HTR-8/SVneo (cell line): ENCODE measurements at places on chromosomes 1 and 21.

- no peak for DNase-seq
Observed at GRCh38 chr1:16209847-16210407, 2.5 kb downstream of the ARHGEF19 start.

- DNase-seq = no peak
Observed at GRCh38 chr1:118979754-118980575, 8.2 kb downstream of the TBX15 start.

GRCh38 chr1:27525296-27526272 lies 35.6 kb upstream of the WASF2 start:
- DNase-seq = peak; percentile 64

- no peak for DNase-seq
Observed at GRCh38 chr1:29973406-29973805, 737.1 kb downstream of the PTPRU start.

- DNase-seq = no peak
Observed at GRCh38 chr1:180343921-180344769, 114.1 kb downstream of the LHX4 start.

DNA sequence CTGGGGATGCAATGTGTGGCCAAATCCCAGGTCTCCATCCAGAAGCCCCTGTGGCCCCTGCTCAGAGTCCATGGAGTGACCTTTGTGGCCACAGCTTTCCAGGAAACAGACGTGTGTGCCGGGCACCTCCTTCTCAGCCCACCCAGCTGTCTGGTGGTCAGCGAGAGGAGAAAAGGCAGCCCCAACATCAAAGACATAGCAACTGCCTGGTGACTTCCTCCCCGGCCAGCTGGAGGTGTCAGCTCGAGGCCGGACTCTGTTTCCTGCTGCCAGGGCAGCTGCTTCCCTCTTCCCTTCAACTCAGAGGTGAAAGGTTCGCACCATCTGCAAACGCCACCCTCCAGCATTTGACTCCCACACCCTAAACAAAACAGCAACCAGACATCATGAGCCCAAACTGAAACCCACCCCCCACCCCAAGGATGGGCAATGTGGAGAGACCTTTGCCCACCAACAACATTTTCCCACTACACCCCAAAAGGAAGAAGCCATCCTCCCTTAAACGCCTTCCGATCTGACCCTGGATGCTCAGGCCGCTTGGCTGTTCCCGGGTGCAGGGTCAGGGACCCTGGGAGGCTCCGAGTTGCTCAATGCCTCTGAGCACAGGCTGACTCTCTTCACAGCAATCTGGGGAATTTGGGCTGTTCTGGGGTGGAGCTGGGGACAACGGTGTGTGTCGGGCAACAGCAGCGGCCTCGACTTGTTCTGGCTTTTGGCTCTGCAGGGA lies 162.3 kb downstream of the PSMG1 start:
- DNase-seq = peak; percentile 67

DNA sequence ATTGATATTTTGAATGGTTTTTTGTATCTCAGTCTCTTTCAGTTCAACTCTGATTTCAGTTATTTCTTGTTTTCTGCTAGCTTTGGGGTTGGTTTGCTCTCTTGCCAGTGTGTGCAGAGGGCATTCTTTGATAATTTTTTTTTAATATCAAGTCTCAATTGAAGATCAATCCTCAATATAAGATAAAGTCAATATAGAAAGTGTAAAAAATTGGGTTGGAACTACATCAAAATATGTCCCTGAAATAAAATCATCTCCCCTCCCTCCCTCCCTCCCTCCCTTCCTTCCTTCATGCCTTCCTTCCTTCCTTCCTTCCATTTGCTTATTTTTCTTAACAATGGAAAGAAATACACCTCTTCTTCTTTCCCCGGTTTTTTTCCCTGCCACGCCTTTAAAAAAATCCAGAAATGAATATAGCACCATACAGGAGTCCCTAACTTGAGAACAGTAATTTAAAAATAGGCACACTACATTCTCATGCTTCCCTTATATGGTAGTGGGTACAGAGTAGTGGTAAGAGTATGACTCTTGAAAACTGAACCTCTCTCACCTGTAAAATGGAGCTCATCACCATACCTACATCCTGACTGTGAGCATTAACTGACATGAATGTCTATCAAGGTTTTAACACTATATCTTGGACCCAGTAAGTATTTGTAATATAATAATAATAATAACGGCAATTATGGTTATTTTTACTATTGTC lies 221.9 kb downstream of the GIPC2 start:
- DNase-seq = no peak

DNA sequence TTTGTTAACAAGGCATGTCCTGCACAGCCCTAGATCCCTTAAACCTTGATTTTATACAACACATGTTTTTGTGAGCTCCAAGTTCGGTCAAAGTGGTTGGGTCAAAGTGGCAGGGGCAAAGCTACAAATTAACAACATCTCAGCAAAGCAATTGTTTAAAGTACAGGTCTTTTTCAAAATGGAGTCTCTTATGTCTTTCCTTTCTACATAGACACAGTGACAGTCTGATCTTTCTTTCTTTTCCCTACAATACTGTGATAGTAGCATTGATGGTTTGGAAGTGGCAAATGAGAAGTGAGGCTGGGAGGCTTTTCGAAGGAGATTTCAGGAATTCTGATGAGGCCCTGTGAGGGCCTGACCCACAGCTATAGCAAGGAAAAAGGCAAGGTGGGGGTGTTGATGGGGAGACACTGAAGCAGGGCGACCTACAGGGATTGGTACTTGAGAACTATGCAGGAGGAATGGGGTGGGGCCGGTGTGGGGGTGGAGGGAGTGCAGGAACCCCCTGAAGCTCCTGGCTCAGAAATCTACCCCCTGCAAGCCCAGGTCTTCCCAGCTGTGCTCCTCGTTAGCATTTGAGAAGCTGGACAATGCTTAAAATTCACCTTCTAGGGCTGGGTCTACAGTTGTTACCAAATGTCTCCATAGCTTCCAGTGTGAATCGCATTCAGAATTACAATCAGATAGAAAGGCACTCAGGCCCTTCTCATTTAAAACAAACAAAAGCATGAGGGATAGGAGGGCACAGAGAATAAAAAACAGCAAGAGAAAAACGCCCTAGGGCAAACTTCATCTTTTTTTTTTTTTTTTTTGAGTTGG lies 102.6 kb upstream of the PPM1J start:
- no peak for DNase-seq

GRCh38 chr1:1233567-1233892 lies 1.5 kb downstream of the B3GALT6 start:
- no peak for DNase-seq

DNA sequence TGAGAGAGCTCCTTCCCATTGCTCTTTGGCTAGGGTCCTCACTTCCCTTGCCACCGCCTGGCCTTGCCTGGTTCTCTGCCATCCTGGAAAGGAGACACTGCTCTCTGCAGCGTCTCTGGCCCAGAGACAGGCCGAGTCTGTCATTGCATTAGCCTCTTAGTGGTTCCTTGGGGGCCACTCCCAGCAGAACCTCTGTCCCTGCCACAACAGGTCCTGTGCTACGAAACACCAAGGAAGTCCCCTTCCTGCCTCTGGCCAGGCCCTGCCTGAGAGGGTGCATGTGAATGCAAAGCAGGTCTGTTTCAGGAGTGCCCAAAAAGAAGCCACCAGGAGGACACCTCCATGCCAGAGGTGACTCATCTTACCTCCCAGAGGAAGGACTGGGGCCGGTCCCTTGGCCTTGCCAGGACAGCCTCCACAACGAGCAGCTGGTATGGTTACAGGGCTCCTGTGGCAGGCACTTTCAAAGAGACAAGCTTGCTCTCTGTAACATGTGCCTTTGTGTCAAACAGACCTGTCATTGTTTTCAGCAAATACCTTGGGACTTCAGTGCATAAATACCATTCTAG lies 59.6 kb downstream of the VPS26C start:
- no peak for DNase-seq

DNA sequence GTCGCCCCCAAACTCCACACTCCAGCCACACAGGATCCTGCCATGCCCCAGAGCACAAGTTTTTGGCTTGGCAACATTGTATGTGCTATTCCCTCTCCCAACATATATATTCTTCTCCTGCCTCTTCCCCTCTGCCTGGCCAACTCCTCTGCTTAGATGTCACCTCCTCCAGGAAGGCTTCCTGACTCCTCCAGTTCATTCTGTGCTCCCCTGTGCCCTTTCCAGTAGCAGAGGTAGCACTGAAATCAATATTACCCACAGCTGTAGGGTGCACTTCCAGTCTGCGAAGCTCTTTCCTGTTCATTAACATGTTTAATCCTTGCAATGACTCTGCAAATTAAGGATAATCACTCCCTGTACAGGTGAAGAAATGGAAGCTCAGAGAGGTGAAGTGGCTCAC lies 21.2 kb downstream of the ALDH4A1 start:
- no peak for DNase-seq

DNA sequence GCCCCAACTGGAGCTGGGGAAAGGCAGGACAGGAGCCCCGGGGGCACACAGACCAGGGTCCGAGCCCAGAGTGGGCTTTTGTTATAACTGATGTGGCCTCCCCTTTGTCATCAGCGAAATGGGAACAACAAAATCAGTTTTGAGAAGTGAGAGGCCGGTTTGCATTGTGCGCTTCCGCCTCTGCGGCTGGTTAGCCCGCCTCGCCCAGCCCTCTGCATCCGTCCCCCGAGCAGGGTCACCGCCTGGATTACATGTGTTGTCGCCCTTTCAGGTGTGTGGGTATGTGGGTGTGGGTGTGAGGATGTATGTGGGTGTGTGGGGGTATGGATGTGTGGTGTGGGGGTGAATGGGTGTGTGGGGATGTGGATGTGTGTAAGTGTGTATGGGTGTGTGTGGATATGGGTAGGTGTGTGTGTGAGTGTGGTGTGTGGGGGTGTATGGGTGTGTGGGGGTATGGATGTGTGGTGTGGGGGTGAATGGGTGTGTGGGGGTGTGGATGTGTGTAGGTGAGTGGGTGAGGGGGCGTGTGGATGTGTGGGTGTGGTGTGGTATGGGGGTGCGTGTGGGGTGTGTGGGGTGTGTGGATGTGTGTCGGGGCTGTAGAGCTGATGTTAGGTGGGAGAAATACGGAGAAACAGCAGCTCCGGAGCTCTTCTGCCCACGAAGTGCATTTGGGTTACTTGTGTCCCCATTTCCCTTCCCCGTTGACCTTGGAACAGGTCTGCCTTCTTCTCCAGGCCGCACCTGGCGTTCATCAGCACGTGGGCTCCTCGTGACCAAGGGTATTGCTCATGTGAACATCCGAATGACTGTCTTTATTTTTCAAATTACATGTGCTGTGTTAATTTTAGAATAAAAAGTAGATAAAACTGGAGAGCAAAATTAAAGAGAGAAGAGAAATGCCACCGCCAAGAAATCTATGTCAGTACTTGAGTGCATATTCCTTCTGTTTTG lies 67.6 kb downstream of the FHAD1 start:
- no peak for DNase-seq

- no peak for DNase-seq
Observed at GRCh38 chr1:244209955-244210354, 158.9 kb downstream of the ZBTB18 start.
